Activated naive CD8-positive, alpha-beta T cell treated with anti-CD3 and anti-CD28 coated beads for 36 hours (primary cell): ENCODE measurements at places on chromosomes 4 and X. TPM values are rescaled to one million over a fixed set of nuclear protein-coding genes. Genes with fewer than 3 reads are reported as not detected.

Gene SSX2
- not detected for total RNA-seq

Gene ADH4
- total RNA-seq, result not detected

Gene AREG
- total RNA-seq, result 0.28 TPM

Gene STARD8
- total RNA-seq, result 0.31 TPM

Gene MAGEA4
- total RNA-seq, result not detected

Gene CHRNA9
- 0.22 TPM for total RNA-seq

Gene CXorf58
- total RNA-seq, result not detected

Gene FAAH2
- total RNA-seq, result 1.9 TPM

Gene TMPRSS11A
- total RNA-seq, result not detected

Gene MXRA5
- not detected for total RNA-seq

Gene TMEM271
- not detected for total RNA-seq

Gene MAGEC3
- total RNA-seq, result not detected

Gene TCEAL5
- total RNA-seq, result not detected

Gene TEC
- total RNA-seq, result 3.9 TPM

Gene XPNPEP2
- 0.12 TPM for total RNA-seq
